ENCODE measurements at places on chromosomes 5 and 9.

GRCh38 chr9:89547000-89547399 is 49.1 kb upstream of the SEMA4D start:
- no peak for DNase-seq

GRCh38 chr5:127572930-127573329 is 55.5 kb downstream of the PRRC1 start:
- no peak for DNase-seq

DNA sequence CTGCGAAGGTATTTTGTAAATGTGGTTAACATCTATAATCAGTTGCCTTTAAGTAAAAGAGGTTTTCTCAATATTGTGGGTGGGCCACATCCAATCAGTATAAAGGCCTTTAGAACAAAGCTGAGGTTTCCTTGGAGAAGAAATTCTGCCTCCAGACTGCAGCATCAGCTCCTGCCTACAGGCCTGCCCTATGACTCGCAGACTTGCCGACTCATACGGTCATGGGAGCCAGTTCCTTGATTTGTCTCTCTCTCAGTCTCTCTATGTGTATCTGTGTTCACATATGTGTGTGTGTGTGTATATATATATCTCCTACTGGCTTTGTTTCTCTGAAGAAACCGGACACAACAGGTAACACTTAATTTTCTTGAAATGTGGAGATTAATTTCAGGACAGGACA is 45.3 kb downstream of the SLC36A1 start:
- DNase-seq: no peak

DNA sequence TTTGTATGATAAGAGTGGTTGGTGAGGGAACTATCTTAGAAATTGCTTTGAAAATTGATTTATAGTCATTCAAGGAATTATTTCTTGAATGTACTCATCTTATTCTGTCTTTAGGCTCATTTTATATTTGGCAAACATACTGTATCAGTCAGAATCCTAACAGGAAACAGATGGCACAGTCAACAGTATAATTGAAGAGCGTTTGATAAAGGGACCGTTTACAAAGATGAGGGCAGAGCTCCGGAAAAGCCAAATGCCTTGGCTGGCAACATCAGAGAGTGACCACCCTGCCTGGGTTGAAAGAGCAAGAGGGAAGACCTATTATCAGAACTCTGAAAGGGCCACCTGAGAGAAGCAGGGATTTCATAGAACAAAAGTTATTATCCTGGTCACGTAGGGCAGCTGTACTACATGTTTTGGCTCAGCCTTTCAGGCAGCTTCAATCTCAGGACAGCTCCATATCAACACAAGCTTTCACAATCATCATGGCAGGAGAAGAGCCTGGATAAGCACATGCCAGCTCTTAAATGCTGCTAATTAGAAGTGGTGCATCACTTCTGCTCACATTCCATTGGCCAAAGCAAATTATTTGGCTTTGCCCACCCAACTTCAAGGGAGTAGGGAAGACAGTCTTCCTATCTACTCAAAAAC is 47.2 kb upstream of the ARL15 start:
- DNase-seq: no peak

GRCh38 chr5:158152136-158152535 is 293.2 kb upstream of the CLINT1 start:
- no peak for DNase-seq

- no peak for DNase-seq
These were observed 710.2 kb upstream of the ACO1 start for GRCh38 chr9:31674264-31674663.

Data from activated T-helper 1 cell treated with Interleukin-2 at 50 U/mL for 16 hours (primary cell).